ENCODE measurements at places on chromosomes 7 and 10.

GRCh38 chr7:12052211-12052610, 158.9 kb upstream of the TMEM106B start:
- peak; percentile 18 for DNase-seq

DNA sequence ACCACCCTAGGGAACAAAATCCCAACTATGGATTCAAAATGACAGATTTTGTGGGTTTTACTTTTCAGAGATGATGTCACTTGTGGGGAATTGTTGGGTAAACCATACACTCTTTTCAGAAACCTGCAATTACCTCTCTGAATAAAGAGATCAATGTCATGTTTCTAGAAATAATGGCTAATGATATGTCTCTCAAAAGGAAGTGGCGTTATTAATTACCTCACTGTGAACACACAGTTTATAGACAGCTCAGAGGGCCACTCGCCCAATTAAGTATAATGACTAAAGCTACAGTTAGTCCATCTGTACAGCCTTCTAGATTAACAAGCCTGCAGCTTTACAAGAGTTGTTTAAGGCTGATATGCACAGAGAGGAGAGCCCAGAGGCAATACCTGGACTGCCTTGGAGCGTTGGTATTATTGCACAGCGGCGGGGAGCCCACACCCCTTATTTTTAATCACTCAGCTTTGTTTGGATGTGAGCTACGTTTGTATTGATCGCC, 79.5 kb downstream of the RAB11FIP2 start:
- no peak for DNase-seq

GRCh38 chr7:34991938-34992840, 45.1 kb downstream of the DPY19L1 start:
- peak; percentile 10 for DNase-seq

- peak; percentile 99 for DNase-seq
Measured at GRCh38 chr7:471866-472639, 47.6 kb downstream of the PDGFA start.

GRCh38 chr7:16652240-16652583, 6.2 kb downstream of the BZW2 start:
- no peak for DNase-seq

GRCh38 chr7:51015581-51015980, 232.9 kb upstream of the GRB10 start:
- DNase-seq = no peak

DNA sequence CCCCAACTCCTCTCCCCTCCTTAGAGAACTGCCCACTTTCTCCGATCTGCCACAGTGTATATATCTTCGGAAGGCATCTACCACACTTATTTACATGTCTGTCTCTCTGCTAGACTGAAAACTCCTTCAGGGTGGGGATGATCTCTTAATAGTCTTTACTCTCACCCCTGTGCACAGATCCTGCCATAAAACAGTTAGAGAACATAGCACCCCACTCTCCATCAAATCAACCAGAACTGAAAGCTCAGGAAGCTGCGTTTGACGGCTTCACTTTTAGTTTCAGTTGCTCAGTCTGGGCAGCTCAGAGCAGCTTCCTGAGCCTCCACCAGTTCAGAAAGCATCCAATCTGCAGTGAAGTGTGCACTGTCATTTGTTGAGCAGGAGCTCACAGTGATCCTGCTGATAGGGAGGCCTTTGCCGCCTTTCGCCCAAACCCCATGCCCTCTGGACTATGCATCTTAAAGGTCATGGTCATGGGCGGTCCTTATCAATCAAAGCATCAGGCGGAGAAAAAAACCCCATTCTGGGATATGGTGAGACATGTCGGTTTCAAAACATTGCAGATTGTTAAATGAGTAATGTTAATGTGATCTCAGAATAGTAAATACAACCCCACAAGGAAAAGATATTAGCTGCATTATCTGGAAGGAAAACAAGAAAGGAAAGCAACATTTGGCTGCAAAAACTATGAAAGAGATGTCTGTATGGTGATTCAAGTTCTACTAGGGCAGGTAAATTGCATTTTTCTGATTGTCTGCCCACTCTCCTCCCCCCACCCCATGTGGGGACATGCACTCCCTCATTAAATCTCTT, 167.1 kb upstream of the ADO start:
- peak; percentile 66 for DNase-seq

DNA sequence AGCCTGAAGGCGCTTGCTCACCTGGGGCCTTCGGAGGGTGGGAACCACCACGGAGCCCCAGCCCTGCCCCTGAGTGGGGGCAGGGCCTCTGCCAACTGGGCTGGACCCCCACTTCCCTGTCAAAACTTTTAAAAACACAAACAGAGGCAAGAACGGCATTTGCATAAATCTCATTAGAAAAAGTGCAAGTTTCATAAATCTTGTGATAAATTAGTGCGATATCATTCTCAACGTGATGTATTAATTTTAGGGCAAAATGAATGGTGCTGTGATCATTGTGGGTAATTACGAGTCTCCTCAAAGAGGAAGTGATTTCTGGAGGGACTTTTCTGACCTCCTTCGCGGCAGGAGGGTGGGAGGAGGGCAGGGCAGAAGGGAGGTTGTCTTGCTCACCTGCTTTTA, 98.3 kb downstream of the CDH23 start:
- DNase-seq = no peak

DNA sequence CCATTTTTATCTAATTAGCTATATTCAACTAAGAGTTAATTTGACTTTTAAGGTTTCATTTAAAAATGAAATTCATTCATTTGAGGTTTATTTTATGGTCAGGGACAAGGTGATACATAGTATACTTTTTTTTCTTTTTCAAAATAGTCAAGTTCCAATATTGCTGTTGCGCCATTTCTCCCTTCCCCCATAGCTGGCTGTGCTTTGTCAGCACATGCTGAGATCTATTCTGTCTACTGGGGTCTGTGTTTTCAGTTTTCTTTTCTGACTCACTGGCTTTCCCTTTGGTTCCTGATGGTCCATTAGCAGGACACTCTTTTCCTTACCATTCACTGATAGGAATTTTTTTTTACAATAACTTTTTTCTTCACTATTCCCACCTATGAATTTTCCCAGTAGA, 336.4 kb upstream of the TMEM229A start:
- DNase-seq = no peak

DNA sequence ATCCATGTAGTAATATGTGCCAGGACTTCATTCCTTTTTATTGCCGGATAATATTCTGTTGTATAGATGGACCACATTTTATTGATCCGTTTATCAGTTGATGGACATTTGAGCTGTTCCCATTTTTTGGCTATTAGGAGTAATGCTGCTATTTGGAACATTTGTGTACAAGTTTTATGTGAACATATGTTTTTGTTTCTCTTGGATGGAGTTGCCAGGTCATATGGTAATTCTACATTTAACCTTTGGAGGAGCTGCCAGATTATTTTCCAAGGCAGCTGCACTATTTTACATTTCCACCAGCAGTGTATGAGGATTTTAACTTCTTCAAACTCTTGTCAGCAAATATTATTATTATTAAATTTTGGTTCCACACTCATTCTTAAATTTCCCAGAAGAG, 59.2 kb downstream of the C10orf90 start:
- DNase-seq = no peak

All from fibroblast of villous mesenchyme (primary cell).